ENCODE measurements at places on chromosomes 6 and 20.

DNA sequence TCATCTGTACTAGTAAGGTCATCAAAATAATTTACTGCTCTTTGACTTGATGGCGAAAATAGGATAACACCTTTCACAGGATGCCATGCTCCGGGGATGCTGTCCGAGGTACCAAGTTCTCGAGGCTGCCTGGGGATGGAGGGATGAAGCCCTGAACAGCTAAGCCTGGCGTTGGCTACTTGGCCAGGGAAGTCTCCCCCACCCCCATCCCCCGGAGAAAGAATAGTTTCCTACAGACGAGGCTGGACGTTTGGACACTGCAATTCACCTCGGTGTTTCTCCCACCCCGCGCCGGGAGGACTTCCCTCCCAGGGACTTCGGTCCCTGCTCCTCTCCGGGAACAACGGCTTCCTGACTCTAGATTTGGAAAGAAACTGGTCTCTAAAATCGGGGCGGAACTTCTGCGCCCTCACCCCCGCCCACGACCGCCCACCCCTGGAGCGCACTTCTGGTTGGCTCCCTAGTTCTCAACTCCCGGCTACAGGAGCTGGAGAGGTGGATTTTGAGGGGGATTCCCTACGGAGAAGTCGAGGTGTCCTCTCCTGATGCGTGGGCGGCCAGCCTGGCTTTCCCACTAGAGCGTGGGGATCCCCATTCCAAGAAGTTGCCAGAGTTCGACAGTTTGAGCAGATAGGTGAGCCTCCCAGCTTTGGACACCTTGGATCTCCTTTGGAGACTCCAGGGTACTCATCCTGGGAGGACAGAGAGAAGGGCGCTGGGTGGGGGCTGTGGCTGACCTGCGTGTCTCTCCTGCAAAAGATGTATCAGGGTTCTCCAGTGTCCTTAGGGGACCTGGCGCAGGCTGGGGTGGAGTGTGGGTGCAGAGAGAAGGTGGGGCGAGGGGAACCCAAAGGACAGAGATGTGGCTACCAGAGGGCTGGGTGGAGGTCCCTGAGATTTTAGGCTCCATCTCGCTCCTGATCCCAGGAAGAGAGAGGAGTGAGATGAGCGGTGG lies 1.1 kb downstream of the PCSK2 start:
- no peak for DNase-seq

- DNase-seq: no peak
These were observed 42.4 kb upstream of the DDR1 start for GRCh38 chr6:30841644-30842504.

DNA sequence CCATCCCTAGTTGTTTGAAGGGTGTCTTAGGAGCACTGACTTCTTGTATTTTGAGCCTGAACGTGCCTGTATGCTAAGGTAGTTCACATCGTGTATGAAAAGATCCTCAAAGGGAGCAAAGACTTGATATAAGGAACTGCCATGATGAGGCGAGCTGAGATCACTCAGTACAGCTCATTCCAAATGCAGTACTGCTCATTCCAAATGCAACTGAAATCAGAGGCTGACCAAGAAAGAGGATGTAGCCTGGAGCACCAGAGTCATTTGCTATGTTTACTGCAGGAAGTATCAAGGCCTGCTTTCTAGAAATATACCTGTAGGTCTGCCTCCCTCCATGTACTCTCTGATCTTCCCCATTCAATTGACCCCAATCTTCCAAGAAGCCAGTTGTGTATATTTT lies 832.2 kb downstream of the EYS start:
- DNase-seq: no peak

DNA sequence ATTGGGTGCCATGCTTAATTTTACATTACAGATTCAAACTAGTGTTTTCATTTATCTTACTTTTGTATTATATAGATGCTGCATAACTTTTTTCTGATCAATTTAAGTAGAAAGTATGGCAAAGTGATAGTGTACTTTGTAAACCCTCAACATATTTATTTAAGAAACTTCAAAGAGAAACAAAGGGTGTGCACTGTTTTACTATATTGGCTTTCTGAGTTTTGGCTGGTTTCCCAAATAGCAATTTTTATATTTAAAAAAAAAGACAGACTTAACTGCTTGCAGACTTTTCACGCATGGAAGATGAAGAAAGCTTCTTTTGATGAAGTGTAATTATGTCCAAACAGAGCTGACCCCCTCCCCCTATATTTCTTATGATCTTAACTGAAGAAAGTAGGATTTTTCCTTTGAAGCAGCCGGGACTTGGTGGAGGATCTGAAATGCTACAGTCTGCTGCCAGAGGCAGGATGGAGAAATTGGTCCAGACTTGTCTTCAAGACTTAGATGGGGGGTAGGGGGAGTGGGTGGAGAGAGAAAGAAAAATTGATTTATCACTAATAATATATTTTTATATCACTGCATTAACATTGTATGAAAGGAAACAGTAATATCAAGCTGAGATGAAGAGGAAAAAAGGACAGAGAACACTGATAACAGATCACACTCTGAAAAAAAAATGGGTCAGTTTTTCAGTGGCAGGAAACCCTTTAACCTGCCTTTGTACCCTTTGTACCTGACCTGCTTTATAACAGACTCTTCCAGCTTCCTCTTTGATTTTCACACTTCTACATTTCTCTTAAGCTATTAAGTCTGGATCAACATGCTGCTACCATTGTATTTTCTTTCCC lies 56.0 kb upstream of the SUPT3H start:
- DNase-seq: no peak

DNA sequence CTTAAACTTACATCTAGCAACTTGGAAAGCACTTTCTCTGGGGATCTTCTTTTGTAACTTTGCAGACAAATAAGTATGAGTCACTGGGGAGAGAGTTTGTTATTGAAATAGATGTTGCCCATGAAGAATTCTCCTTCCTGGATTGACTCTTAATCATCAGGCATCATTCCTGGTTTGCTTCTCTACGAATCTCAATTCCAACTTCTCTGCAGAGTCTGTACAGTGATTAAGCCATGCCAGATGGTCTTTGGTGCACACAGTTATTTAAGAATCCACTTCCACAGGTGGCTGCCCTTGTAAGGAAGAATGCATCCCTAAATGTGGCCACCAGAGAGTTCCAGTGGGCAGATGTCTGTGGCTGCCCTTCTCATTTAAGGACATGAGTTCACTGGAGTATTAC lies 25.7 kb downstream of the MYCT1 start:
- DNase-seq: no peak

DNA sequence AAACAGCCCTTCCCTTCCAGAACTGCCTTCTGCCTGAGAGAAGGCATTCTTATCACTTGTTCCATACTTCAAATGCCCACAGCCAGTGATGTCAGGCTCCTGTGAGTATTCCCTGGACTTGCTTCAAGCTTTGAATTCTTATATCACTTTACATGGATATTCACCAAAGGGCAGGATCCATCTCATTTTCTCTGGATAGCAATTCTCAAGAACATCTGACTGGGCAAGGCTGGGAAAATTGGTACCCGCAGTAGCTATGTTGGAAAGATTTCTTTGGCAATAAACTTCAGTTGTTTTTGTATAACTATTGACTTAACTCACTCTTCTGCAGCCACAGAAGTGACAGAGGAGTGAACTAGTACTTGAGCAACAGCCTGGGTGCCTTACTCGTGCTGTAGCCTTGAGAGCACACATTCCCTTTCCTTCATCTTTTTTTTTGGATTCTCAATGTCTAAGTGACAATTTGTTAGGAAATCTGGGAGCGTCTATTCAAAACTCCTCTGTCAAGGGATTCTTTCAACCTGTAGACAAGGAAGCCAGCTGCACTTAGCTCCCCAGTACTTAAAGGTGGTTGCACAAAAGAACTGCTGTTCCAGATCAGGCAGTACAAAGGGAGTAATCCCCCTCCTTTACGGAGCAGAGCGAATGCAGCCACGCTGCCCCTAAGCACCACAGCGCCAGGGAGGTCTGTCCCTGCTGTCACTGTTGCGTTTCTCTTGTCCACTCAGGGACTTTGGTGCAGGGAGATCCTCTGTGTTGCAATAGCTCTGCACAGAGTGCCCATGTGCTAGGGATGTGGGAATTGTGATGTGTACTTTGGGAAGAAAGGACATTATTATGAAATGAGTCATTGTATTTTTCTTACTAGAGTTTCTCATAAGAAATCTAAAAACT lies 69.6 kb downstream of the JAG1 start:
- no peak for DNase-seq

DNA sequence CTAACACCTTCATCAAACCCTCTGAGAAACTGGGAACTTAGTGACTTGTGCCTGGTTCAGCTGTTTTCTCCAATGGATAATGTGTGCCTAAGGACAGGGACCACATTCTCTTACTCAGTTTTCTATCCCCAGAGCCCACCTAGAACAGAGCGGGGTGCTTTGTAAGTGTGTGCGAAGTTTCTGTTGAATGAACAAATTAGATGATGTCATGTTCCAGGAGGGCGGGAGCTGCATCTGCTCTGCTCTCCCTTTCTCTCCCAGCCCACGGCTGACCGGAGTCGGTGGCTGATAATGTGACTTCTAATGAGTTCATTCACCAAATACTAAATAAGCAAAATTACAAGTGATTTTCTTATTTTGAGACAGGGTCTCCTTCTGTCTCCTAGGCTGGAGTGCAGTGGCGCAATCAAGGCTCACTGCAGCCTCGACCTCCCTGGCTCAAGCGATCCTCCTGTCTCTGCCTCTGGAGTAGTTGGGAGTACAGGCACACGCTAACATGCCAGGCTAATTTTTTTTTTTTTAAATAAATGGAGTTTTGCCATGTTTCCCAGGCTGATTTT lies 60.7 kb upstream of the FNDC1 start:
- DNase-seq: no peak

GRCh38 chr6:64014595-64014994 lies 379.0 kb downstream of the PHF3 start:
- no peak for DNase-seq

DNA sequence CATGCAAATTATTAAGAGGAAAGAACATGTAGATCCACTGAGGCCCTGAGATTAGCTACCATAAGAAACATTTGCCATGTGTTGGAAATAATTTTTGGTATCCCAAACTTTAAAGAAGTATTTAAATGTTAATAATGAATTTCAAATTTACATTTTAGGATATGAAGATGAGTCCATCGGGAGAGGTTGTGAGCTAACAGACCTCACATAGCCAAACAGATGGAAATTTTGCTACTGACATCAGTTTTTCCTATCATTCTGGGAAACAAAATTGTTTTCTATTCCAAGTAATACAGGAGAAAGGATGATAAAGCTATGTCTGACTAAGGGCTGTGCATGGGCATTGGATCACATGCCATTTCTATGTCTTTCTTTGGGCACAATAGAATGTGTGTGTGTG lies 809.6 kb downstream of the TENT5A start:
- DNase-seq: no peak

DNA sequence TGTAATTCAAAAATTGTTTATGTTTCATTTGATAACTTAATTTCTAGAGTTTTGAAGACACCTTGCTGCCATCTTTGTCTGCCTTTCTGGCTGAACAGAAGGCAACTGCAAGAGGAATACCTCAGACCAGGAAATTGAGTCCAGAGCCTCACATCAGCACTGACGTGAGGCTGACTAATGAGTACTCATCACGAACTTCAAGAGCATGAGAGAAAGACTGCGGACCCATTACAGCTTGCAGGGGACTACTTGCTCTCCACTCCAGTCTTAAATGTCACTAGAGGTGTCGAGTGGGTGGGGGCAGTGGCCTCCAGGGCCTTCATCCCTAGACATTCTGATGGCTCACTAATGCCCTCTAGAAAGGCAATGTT lies 109.5 kb upstream of the SSTR4 start:
- DNase-seq: no peak

DNA sequence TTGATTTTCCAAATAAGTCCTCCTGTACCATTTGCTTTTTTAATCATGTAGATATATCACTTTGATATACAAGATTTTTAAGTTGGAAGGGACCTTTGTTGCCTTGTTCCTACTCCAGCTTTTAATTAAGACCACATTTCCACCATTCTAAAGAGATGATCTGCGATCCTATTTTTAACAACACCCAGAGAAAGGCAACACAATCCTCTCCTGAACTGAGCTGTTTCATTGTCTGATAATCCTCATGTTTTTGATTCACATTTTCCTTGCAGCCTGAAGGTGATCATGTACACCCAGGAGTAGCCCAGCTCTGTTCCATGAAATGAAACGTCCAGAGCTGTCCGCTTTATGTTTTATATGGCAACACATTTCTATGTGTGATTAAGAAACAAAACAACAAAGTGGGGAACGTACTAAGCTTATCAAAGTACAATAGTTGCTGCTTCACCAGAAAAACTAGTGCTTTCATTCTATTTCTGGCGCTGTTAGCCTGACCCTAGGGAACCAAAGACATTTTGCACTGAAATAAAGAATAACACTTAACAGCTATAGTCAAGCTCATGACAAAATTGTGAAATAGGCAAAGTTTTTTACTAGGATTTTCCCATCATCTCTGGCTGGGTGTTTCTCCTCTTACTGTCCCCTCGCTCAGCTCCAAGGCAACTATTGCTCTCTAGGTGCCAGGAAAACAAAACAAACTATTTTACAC lies 22.6 kb upstream of the TRAF3IP2 start:
- no peak for DNase-seq

- no peak for DNase-seq
These were observed 75.0 kb downstream of the ELOVL4 start for GRCh38 chr6:79872303-79872702.

DNA sequence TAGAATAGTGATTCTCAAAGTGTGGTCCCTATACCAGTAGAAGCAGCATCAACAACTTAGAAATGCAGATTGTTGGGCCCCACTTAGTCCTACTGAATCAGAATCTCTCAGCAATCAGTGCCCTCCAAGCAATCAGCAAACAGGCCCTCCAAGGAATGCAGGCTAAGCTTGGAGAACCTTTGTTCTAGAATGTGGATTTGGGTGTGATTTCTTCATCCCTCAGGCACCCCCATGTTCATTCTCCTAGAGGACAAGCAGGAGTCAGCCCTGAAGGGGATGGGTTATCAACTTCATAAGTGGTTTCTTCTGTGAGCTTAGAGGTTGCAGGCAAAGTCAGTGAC lies 40.5 kb upstream of the TAF8 start:
- no peak for DNase-seq

GRCh38 chr6:107488174-107488874 lies 1.6 kb upstream of the SOBP start:
- DNase-seq: no peak

DNA sequence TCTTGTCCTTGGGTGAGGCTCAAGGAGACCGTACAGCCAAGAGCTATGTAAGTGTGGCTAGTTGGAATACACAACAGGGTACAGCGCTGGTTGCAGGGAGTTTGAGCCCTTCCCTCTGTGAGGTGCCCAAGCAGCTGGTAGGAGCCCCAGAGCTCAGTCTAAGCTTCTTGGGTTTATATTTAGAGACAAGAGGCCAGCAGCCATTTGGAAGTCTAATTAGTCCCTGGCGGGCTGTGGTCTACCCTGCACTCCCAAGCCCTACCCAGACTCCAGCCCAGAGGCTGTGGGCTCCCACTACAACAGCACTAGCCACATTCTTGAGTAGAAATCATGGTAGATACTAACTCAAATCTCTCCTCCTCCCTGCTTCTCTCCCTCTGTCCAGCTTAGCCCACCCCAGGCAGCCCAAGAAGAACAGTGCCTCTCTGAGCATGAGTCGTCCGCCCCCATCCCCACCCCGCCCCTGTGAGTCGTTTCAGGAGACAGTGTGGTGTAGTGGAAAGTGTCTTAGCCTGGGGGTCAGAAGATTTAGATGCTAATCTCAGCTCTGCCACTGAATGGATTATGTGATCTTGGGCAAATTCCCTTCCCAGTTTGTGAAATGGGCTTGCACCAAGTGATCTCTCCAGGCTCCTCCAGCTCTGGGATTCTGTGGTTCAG lies 37.8 kb downstream of the EIF2S2 start:
- no peak for DNase-seq
